ENCODE measurements at places on chromosomes 16 and 17.

DNA sequence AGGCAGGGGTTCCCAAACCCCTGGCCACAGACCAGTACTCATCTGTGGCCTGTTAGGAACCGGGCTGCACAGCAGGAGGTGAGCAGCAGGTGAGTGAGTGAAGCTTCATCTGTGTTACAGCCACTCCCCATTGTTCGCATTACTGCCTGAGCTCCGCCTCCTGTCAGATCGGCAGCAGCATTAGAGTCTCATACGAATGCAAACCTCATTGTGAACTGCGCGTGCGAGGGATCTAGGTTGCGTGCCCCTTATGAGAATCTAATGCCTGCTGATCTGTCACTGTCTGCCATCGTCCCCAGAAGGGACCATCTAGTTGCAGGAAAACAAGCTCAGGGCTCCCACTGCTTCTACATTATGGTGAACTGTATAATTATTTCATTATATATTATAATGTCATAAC, 25.1 kb upstream of the RMI2 start:
- DNase-seq: no peak

GRCh38 chr17:44310609-44311376, 2.4 kb downstream of the RUNDC3A start:
- no peak for DNase-seq

DNA sequence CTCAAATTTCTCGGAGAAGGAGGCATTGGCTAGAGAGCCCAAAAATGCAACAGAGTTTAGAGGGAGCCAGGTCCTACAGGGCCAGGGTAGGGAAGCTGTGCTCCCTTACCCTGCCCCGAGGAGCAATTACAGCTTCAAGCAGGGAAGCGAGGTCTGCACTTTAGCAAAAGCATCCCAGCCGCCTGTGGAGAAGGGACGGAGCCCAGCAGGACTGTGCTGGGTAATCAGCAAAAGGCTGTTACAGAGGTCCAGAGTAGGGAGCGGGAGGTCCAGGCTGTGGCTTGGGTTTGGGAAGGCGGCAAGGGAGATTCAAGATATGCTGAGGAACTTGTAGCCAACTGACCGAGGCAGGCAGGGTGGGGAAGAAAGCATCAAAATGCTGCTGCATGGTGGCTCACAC, 162.6 kb downstream of the TMEM132E start:
- no peak for DNase-seq

DNA sequence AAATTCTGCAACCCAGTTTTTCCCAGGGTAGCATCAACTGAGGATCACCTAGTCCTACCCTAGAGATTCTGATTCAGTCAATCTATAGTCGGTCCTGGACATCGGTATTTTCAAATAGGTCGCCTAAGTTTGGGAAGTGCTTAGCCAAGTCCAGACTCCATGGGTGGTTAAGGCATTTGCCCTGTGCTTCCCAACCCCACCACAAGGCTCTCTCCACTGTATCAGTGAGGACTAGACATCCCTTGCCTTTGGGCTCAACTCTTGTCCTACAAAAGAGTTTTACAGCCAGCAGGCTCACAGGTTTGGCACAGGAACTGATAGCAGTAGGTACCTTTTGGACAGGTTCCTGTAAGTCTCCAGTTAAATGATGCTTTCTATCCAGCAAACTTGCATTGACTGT, 13.8 kb downstream of the HYDIN start:
- no peak for DNase-seq

DNA sequence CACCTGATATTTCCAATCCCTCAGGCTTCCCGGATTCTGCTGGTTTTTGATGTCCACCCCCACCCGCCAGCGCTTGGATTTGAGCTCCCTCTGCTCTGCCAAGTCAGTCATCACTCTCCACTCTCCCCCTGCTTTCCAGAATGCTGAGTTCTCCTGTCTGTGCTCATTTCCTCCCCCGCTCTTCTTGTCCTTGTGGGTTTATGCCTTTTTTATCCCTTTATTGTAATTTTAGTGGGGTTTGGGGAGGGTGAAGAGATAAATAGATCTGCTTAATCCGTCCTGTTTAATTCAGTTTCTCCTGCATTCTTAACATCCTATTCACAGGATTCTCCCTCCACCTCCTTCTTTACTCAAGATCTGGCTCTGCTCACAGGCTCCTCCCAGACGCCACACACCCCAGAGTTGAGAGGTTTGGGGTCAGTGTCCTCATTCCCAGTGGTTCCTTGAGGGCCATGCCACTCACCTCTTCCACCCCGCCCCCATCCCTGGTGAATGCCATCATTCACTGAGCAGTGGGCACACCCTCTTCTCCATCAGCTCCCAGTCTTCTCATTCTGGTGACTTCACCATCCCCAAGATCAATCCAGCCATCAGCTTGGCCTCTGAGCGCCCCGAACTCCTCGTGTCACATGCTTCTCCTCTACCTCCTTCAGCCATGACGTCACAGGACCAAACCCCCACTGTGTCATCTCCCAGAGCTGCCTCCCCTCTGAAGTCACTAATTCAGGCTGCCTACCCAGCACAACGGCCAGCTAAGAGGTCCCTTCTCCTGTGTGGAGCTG, 15.1 kb upstream of the GUCY2D start:
- no peak for DNase-seq

- no peak for DNase-seq
Measured at GRCh38 chr16:89890886-89891657, 17.7 kb downstream of the TCF25 start.

DNA sequence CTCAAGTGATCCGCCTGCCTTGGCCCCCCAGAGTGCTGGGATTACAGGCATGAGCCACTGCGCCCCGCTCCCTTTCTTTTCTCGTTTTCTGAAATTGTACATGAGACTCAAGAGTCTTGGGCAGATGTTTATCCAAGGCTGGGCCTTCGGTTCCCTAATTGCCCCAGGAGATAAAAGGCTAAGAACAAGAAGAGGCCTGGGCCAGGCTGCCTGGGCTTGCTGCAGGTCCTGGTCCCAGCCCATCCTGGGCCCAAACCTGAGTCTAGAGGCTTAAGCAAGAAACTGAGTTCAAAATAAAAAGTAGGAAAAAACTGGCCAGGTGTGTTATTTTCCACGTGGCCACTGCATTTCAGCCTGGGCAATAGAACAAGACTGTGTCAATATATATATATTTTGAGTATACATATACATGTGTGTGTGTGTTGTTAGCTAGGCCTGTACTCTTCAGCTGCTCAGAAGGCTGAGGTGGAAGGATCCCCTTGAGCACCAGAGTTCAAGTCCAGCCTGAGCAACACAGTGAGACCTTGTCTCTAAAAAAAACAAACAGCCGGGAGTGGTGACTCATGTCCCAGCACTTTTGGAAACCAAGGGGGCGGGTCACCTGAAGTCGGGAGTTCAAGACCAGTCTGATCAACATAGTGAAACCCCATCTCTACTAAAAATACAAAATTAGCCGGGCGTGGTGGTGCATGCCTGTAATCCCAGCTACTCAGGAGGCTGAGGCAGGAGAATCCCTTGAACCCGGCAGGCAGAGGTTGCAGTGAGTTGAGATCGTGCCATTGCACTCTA, 6.8 kb upstream of the CLUH start:
- no peak for DNase-seq

DNA sequence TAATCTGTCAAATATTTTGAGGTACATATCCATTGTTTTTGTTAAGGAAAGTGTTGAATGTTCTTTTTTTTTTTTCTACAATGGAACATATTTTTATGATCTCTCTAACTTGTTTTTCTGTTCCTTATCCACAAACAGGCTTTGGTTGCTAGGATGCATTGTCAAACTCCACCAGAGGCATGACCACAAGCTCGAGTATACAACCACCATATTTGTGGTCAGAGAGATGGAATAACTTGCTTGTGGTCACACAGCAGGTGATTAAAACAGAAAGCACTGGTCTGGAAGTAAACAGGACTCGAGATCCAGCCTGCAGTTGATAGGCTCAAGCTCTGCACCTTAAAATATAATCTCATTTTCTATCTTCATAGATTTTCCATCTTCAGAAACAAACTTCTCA, 105.8 kb upstream of the ADAMTS18 start:
- DNase-seq: no peak

DNA sequence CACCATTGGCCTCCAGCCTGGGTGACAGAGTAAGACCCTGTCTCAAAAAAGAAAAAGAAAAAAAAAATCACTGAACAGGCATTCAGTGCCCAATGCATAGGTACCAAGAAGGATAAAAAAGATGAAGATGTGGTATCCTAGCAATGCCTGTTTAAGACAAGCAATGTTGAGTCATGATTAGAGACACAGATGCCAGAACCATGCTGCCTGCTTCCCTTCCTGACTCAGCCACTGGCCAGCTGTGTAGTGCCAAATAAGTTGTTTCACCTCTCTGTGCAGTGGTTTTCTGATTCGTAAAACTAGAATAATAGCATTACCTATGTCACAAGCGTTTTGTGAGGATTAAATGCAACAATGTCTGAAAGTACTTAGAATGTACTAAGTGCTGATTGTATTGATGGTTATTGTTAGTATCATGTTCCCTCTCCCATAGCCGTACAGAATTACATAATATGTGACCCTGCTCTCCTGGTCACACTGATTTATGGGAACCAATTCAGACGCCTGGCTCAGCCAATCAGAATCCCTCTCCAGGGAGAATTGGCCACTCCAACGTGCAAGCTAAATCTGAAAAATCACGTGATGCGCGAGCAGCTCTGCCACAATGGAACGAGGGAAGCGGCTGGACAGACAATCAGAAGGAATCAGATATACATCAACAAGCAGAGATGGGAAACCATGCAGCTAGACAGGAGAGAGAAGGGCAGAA, 241.9 kb downstream of the SLC39A11 start:
- no peak for DNase-seq

DNA sequence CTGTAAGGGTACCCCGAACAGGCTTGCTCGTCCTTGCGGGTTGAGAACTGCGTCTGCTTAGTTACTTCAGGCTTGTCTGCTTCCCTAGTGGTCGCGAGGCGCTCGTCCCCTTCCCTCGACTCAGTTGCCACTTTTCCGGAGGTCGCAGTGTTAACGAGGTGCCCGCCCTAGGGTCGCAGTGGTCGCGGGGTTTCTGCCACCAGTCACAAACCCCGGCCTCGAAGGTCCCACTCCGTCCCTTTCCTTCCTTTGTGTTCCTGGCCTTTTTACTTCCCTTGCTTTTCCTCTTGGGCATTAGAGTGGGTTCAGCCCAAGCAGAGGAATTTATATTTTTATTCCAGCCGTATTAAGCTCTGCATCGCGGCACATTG, 299 bp downstream of the NUP85 start:
- DNase-seq: no peak

DNA sequence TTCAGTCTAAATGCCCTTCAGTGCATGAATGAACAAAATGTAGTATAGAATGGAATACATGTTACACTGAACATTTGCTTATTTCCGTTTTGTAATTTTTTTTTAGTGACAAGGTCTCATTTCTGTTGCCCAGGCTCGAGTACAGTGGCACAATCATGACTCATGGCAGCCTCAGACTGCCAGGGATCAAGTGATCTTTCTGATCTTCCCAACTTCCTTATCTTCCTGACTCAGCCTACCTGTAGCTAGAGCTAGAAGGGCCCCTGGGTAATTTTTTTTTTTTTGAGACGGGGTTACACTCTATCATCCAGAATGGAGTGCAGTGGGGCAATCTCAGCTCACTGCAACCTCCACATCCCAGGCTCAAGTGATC, 7.3 kb upstream of the SLX4 start:
- DNase-seq: no peak

DNA sequence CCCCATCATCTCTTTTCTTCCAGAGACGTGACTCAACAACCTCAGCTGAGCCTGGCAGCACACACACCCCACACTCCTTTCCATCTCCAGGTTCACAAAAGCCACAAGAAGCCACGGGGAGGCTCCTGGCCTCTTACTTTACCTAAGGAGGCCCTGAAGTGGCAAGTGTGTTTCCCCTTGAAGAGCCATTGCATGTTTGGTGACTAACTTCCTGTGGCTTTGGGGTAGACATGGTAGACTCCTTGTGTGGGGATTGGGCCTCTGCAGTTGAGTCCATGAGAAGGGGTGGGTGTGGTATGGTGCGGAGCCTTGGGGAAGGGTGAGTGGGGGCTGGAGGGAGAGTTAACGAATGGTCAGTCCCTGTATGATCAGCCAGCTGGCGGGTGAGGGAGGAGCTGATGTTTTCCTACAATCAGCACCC, 24.2 kb downstream of the SAP30BP start:
- DNase-seq: no peak

GRCh38 chr17:34246446-34246845, 8.6 kb upstream of the CCL2 start:
- no peak for DNase-seq

DNA sequence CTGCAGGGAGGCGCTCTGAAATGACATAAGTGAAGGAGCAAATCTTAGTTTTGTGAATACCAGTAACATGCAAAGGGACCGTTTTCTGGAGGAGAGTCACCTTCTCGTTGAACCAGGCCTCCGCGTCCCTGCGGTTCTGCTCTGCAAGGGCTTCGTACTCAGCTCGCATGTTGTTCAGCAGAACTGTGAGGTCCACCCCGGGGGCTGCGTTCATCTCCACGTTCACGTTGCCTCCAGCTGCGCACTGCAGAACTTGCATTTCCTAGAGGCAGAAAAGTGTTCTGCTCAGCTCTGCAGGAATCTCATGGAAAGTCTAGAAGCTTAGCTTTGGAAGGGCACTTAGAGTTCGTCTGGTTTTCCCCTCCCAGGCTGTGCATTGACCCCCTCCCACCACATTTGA, 4.1 kb downstream of the KRT25 start:
- no peak for DNase-seq

DNA sequence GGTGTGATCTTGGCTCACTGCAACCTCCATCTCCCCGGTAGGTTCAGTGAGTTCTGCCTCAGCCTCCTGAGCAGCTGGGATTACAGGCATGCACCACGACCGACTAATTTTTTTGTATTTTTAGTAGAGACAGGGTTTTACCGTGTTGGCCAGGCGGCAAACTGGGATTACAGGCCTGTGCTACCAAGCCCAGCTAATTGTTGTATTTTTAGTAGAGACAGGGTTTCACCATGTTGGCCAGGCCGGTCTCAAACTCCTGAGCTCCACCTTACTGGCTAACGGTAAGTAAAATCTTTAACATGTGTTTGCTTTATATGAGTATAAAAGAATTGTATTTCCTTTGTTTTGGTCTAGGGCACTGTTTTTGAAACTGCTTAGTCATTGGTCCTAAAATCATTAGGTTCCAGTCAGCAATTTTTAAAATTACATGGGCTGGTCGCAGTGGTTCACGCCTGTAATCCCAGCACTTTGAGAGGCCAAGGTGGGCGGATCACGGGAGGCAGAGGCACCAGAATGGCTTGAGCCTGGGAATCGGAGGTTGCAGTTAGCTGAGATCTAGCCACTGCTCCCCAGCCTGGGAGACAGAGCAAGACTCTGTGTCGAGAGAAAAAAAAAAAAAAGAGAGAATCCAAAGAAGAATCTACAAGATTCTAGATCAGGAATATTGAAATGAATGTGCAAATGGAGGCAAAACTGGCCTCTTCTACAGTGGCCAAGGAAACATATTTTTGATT, 3.6 kb downstream of the FLYWCH1 start:
- no peak for DNase-seq

DNA sequence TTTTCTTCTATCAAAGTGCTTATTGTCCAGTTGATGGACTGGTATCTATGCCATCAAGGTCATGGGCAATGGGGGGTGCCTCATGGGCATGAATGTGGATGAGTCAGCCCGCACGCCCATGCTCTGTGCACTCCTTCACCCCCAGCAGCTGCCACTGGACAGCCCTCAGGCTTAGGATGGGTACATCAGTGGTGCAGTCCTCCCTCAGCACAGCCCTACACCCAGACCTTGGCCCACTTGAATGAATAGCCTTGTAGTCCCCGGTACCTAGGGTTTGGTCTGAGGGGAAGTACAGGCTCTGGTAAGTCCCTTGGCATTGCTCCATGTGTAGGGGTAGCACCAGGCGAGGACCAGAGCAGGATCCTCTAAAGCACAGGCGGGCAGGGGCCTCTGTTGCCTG, 10.4 kb upstream of the GNA13 start:
- no peak for DNase-seq
